ENCODE measurements at places on chromosomes 12 and 14. TPM values are rescaled to one million over a fixed set of nuclear protein-coding genes. Genes with fewer than 3 reads are reported as not detected.

STRAP gene
- 52.0 TPM for total RNA-seq

TEX52 gene
- total RNA-seq = not detected

CSRP2 gene
- 15.1 TPM for total RNA-seq

JAG2 gene
- total RNA-seq = 51.6 TPM

CIDEB gene
- 2.6 TPM for total RNA-seq

REC8 gene
- total RNA-seq = 1.1 TPM

OR4L1 gene
- total RNA-seq = not detected

DUSP16 gene
- total RNA-seq = 5.2 TPM

AKAP5 gene
- 0.22 TPM for total RNA-seq

RNF212B gene
- not detected for total RNA-seq

PELI2 gene
- 6.1 TPM for total RNA-seq

TIGAR gene
- total RNA-seq = 14.8 TPM

- peak; percentile 60 for DNase-seq
Observed at GRCh38 chr12:64946132-64946829, 121.8 kb downstream of the TBC1D30 start.

DNA sequence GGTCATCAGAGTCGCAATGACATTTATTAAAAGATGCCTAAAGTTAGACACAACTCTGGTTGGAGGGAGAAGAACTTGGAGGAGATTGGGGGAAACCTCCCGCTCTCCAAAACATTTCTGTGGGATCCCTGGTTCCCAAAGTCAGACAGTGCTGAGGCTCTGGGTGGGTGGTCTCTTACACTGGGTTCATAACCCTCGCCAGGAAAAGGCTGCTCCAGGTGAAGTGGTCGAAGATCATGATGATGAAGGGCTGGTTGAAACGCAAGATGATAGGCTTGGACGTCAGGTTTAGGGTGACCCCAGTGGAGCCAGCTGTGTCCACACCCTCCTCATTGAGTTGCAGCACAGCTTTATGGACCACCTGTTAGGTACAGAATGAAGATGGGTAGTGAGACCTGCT, 11.2 kb upstream of the SERPINA10 start:
- DNase-seq = no peak

- DNase-seq = no peak
Observed at GRCh38 chr14:24268225-24268624, 3.2 kb downstream of the RABGGTA start.

GRCh38 chr12:23757541-23757962, 191.9 kb downstream of the SOX5 start:
- no peak for DNase-seq

- DNase-seq = no peak
Observed at GRCh38 chr12:5343711-5344110, 88.2 kb upstream of the NTF3 start.

DNA sequence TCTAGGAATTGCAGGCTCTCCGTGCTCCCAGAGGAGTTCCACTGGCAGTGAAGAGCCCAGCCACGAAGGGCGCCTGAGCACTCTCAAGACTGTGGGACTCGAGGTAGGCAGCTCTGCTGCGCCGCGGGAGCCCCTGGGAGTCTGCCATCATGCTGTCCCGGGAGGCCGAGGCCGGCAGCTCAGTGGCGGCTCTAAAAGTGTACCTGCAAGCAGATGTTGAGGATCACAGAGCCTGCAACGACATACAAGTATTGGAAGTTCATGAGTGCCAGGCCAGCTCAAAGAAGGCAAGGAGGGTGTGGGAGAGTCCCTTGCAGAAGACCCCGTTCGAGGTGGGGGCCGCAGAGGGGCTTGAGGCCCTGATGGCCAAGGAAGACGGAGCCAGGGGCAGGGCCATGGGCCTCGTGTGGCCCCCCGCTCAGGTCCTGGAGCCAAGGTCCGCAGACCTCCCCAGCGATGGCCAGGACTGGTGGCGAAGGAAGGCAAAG, 62.7 kb downstream of the MUCL1 start:
- no peak for DNase-seq

DNA sequence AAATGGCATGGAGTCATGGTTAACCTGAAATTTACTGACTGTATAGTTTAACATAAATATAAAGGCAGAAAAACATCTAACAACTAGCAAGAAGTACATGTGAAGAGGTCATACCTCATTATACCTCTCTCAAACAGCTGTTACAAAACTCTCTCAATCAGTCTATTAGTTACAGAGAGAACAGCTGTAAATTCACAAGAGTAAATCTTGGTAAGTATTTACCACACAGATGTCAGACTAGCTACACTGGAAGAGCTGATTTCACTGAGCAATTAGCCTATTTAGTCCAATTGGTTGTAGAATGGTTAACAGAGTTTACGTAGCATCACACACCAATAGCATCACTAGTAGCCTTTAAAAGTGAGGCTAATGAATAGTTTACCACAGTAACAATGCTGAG, 463.4 kb upstream of the USP15 start:
- DNase-seq = no peak

DNA sequence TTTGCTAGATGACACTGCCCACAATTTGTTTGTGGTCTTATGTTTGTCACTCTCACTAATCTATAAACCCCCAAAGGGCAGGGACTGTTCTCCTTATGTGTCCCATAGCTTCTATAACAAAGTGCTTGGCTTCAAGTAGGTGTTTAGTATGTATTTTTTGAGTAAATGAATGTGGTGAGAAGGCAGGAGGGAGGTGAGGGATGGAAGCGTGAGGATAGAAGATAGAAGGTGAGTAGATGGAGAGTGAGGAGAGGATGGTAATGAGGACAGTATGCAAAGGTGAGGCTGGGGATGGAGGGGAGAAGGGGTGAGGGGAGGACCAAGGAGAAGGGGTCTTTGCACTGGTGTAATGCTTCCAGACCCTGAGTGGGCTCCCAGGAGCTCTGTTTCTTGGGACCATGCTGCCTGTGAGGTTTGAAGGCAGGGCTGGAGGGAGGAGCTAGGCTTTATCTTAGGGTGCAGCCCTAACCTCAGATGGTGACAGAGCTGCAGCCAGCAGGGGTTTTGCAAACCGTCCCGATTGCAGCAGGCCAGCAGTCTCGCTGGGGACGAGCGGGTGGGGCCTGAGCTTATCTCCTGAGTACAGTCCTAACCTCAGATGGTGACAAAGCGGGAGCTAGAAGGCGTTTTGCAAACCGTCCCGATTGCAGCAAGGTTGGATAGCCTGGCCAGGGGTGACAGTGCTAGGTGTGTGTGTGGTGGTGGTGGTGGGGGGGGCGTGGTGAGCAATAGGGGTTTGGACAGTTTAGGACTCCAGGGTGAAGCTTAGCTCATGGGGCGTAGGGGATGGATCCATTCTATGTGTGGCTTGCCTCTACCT, 6.5 kb downstream of the CEBPE start:
- no peak for DNase-seq

- peak; percentile 48 for DNase-seq
Observed at GRCh38 chr12:97960741-97961608, 498.4 kb downstream of the RMST start.

- peak; percentile 87 for DNase-seq
Observed at GRCh38 chr14:64580467-64580866, 30.7 kb downstream of the PPP1R36 start.

- no peak for DNase-seq
Observed at GRCh38 chr12:76124456-76124855, 40.0 kb upstream of the NAP1L1 start.

GRCh38 chr12:128137140-128137539, 129.8 kb upstream of the TMEM132C start:
- DNase-seq = no peak

- DNase-seq = no peak
Observed at GRCh38 chr12:111316671-111317070, 52.2 kb downstream of the PHETA1 start.

GRCh38 chr14:101473795-101474562, 87.3 kb upstream of the DIO3 start:
- no peak for DNase-seq

DNA sequence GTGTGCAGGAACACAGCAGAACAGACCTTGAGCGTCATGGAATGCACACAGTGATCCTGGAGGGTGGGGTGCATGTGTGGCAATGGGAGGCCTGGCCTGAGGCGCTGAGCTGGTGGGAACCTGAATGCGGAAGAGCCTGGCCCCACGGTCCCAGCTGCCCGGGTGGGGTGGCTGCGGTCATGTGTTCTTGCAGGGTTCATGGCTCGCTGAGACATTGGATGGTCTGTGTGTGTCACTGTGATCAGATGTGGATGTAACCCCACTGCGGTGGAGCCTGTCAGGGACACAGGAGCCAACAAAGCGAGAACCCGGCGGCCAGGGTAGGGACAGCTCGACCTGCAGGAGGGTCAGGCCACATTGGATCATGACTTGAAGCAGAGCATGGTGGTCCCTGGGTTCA, 23.2 kb downstream of the MTA1 start:
- DNase-seq = no peak

- no peak for DNase-seq
Observed at GRCh38 chr14:86237733-86238132, 707.8 kb downstream of the FLRT2 start.

- DNase-seq = no peak
Observed at GRCh38 chr14:87133073-87133801, 859.7 kb downstream of the GALC start.

DNA sequence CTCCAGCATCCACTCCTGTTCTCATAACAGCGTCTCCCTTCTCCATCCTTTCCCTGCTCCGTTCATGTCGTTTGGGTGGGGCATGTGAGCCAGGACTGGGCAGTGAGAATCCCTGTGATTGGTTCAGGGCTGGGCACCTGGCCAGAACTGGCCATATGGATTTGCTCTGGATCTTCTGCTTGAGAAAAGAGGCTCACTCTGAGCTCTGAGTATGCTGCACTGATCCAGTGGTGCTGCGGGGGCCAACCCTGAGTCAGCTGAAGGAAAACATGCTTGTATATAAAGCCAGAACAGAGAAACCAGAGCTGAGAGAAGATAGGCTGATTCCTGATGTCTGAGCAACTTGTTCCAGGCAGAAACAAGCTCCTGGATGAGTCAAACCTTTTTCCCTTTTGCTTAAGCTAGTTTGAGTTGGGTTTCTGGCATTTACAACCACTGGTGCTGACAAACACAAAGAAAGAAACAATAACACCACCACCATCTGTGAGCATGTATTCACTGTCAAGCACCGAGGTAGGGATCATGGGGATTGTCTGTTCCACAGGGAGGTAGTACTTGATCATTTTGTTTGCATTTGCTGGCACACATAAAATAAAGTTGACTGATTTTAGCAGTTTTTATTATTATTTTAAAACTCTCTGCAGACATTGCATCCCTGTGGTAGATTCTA, 14.0 kb upstream of the HPD start:
- DNase-seq = peak; percentile 59

- no peak for DNase-seq
Observed at GRCh38 chr14:50381823-50382287, 14.8 kb downstream of the CDKL1 start.

DNA sequence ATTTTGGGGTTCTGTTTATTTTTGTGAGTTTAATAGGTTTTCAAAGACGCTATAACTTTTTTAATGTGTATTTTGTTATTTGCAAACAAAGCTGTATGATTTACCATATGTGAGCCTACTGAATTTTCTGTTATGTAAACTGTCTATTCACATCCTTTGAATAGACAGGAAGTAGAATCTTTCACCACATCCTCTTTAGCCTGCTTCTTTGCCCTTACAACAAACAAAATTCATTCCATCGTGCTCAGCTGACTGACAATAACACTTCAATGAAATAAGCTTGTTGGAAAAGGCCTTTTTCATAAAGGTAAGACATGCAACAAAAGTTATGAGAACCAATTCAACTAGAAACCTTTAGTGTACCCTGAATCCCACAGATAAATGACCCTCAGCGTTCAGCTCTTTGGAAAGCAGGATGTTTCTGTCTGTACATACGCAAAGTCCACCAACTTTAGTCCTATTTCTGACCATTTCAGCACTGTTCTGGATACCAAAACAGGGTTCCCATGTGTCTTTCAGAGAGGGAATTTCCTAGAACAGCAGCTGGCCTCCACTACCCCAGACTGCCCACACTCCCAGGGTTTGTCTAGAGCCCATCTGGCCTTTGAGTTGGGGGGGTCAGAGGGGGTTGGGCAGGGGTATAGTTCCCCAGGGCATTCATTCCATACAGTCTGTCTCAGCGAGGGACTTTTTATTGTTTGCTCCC, 71.3 kb downstream of the DUSP6 start:
- DNase-seq = peak; percentile 85

GRCh38 chr14:104554608-104555429, 24.7 kb upstream of the C14orf180 start:
- no peak for DNase-seq

DNA sequence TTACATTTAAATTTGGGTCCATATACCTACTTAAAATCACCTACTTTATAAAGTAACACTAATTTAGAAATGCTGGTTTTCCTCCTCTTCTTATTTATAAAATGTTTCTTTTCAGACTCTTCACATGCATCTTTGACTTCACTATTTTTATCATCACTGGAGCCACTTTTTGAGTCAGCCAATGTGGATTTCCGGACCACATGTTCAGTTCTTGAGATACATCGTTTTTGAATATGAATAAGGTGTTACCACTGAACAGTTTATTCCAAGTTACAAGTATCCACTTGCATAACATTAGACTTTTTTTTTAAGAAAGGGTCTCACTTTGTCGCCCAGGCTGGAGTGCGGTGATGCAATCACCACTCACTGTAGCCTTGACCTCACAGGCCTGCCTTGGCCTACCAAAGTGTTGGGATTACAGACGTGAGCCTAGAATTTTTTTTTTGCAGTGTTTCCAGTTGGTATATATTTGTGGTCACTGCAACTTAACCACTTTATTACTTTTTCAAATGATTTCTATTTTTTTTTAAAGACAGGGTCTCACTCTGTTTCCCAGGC, 5.7 kb downstream of the FNTB start:
- no peak for DNase-seq

DNA sequence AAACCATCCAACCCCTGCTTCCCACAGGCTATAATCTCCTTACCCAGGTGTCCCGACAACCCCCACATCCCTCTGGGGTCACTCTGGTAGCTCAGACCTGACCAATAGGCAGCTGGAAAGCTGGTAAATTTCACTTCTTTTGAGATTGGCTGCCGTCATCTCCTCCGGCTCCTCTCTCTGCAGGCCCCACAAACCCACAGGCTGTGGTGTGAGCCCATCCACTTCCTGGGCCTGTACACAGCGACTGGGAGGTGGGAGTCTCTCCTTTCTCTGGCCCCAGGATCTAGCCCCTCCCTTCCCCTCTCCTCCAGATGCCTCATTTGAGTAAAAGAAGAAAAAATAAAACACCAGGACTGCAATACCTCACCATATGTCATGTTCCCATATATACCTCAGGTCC, 709 bp downstream of the INHBC start:
- DNase-seq = no peak

GRCh38 chr14:105023144-105023543, 2.3 kb upstream of the CDCA4 start:
- peak; percentile 87 for DNase-seq

- DNase-seq = no peak
Observed at GRCh38 chr12:126191031-126191891, 1126.0 kb downstream of the AACS start.

GRCh38 chr12:115341442-115341841, 657.5 kb upstream of the TBX3 start:
- peak; percentile 20 for DNase-seq
